ENCODE measurements at places on chromosomes 2 and 18.

- no peak for DNase-seq
Measured at GRCh38 chr2:44360749-44361329, 455 bp downstream of the PREPL start.

GRCh38 chr2:45982096-45982495 is 315.1 kb upstream of the EPAS1 start:
- no peak for DNase-seq

DNA sequence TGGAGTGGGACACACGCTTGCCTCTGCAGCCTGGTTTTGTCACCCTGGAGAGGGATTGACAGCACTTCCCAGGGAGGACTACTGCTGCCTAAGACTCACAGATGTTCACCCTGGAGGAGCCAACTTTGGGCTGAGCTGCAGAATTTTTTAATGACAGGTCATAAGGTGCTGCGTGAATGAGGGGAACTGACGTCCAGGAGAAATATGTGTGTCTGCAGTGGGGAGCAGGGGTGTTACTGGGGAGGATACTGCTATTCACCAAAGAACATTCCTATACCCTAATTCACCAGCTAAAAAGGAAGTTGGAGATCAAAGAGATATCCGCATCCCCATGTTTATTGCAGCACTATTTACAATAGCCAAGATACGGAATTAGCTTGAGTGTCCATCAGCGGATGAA is 144.4 kb downstream of the MGAT5 start:
- no peak for DNase-seq

GRCh38 chr18:48850822-48851598 is 99.8 kb downstream of the SMAD7 start:
- no peak for DNase-seq

GRCh38 chr2:189698020-189698887 is 23.8 kb downstream of the ANKAR start:
- DNase-seq, result peak; percentile 34

DNA sequence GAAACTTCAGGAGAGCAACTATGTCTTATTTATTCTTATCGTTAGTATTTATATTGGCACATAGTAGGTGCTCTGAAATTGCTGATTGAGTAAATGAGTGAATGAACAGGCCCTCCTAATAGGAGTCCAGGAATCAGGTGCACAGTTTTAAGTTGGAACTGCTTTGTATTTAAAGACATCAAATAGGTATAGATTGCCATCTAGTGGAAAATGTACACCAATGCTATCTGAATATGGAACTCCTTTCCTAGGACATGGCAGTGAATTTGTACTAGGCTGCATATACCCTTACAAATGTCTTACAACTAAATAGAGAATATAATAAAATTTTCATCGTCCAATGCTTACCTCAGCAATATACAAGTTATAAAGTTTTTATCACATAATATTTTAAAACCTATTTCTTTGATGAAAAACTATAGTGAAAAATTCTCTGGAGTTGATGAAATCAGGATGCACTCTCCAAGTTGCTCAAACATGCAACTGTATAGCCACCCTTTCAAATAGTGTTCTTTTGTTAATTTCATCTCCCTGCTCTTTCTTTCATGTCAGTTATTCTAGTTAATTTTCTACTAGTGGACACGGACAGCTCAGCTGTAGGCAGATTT is 318.9 kb upstream of the SYT4 start:
- peak; percentile 47 for DNase-seq

- DNase-seq, result no peak
Measured at GRCh38 chr18:44961288-44961995, 280.8 kb downstream of the SETBP1 start.

DNA sequence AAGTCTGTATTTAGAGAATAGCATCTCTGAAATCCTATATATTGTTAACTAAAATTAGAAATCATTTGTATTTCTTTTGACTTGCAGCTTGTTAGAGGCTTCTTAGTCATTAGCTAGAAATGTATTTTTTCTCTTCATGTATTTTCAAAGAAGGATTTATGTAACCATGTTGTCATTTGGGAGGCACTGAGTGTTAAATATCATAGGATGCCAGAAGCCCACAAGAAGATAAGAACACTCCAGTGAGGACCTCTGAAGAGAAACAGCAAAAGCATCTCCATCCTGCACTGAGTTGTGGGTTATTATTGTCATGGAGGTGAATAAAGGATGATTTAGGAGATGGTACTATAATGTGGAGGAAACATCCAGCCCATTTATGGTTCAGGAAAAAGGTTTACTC is 93.5 kb downstream of the UBE2E3 start:
- DNase-seq, result no peak

DNA sequence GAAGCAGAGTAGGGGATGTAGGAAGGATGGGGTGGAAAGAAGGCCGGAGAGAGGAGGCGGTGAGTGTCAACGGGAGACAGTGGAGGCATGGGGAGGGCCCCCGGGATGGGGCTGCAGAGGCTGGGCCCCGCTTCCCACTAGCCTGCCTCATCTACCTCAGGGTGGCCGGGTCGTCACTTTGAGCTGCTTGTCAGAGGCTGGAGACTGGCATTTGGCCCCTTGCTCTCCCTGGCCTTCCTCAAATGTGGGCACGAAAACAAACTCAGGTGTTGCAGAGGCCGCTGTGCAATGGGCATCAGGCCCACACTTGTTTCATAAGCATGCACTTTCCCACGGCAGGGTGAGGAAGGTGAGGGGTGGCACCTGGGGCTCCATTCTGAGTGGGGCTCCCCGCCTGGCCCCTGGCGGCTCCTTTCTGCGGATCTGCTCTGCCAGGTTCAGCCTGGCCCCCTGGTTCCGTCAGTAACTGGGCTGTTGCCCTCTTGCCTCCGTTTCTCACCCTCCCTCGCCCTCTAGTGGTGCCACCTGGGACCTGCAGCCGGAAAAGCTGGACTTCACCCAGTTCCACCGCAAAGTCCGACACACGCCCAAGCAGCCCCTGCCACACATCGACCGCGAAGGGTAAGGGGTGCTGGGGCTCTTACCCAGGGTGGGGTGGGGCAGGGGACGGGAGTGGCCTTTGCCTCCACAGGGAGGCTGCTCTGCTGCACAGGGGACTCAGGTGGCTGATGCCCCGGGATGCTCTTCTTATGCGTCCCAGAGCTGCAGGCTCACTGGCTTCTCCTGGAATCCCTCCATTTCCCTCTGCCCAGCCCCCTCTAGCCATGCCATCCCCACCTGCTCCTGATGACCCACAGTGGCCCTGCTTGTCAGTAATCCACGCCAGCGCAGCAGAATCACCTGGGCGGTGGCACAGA is 125.4 kb downstream of the CTIF start:
- no peak for DNase-seq

- DNase-seq, result peak; percentile 28
Measured at GRCh38 chr2:85504778-85505261, 34.1 kb upstream of the MAT2A start.

GRCh38 chr2:236130349-236130998 is 37.7 kb downstream of the GBX2 start:
- DNase-seq, result no peak

DNA sequence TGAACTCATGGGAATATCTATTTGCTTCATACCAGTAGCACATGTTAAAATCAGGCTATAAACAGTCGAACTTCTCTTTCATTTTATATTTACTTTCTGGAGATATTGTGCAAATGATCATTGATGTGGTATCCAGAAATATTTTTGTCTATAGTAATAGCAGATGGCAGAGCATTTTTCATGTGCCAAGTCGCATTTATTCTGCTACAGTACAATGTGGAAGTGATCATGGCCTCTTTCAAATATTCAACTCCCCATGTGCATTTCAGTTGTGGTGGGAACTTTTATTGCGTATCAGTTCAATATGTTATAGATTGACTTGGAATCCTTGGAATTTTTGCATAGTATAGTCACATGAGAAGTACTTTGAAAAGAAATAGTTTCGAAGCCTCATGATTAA is 57.4 kb downstream of the RHBDD1 start:
- no peak for DNase-seq

GRCh38 chr2:111176867-111177266 is 56.2 kb downstream of the BCL2L11 start:
- DNase-seq, result no peak

- peak; percentile 34 for DNase-seq
Measured at GRCh38 chr18:59056706-59057492, 82.8 kb upstream of the SEC11C start.

- no peak for DNase-seq
Measured at GRCh38 chr2:81206216-81206615, 901.7 kb upstream of the LRRTM1 start.

- DNase-seq, result no peak
Measured at GRCh38 chr2:209441541-209441940, 17.7 kb downstream of the MAP2 start.

- no peak for DNase-seq
Measured at GRCh38 chr2:152063325-152063924, 35.4 kb downstream of the CACNB4 start.

GRCh38 chr18:74316257-74317170 is 875 bp downstream of the C18orf63 start:
- no peak for DNase-seq

DNA sequence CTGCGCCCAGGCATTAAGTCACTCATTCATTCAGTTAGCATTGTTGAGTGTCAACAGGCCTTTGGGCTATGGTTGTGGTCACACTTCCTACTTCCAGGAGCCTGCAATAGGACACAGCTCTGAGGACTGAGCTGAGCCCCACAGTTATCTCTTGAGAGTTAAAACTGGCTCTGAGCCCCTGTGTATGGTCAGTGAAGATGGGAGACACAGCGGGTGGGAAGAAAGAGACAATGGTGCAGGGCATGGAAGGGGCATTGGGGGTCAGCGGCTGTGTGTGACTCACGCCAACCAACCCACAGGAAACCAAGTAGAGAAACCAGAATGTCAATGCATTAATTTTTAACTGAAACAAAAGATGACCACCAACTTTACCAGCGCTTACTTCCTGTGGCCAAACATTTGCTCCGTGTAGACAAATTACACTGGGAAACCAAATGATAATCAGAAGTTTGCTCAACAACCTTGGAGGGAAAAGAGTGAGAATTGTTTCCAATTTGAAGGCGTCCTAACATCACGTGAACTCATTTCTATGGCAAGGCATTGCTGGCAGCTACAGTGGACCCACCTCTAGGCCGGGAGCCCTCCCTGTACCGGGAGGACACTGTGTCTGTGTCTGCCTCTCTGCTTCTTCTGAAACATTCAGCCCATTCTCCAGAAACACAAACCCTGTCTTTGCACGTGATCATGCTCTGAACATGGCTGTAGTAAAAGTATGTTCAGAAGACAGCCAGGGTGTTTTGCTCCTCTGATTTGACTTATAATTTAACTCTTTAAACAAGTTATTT is 212.0 kb upstream of the ID2 start:
- no peak for DNase-seq

GRCh38 chr2:31125918-31126695 is 12.1 kb downstream of the GALNT14 start:
- DNase-seq, result no peak

DNA sequence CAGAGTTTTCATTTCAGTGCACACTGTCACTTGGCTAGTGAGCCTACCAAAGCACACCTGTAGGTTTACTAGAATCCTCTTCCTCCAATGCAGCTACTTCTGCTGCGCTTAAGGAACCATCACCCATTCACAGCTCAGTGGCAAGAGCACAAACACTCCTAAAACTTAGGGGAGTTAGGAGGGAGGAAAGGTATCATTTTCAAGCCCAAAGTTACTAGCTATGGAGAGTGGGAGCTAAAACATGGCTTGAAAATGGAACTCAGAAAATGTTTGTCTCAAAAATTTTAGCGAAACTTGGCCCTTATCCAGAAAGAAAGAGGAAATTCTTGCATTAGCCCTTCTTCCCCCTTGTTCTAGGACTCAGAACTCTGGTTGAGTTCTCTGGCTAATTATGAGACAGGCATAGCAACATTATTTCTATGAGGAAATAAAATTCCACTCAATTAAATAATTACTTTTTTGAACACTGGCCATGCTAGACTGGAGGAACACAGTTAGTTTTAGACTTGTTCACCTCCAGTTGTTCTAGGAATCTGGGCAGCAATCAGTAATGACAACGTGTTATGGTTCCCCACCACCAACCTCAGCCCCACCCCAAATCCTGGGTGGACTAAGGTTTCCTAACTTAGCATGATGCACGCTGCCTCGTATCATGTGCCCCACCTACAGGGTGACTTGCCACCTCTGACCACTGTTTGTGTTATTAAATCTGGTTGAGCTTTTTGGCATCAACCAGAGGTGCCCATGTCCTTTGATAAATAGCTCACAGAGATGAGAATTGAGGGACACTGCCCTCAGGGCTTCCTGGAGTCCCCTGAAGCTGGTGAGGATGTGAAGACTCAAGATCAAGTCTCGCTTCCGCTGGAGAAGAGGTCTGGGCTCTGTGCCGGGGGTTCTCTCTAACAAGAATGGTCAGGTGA is 32.8 kb downstream of the LPIN2 start:
- no peak for DNase-seq

GRCh38 chr2:205020673-205021072 is 475.4 kb downstream of the PARD3B start:
- DNase-seq, result no peak

DNA sequence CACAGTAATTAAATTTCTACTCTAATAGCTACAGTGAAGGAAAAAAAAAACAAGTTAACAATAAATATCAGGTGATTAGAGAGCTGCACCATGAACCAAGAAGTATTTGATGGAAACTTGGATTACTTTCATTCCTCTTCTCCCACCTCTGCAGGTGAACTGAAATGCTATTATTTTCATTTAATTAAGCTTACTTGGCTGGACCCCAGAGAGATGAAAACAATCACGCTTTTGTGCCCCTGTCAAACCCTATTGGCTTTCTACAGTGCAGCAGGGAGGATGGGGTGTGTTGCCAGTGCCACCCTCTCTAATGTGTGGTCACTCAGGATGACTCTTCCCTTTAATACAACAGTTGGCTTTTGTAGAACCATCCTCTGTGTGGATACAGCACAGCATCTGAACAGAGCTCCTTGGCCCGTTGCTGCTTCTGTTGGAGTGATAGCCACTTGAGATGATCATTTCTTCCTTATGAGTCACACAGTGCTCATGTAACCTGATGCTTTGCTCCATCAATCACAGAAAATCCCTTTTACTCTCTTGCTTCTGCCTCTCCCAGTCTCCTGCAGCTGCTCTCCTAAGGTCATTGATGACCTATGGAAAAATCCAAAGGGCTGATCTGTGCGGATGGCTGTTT is 5.5 kb upstream of the ARL4C start:
- DNase-seq, result no peak

DNA sequence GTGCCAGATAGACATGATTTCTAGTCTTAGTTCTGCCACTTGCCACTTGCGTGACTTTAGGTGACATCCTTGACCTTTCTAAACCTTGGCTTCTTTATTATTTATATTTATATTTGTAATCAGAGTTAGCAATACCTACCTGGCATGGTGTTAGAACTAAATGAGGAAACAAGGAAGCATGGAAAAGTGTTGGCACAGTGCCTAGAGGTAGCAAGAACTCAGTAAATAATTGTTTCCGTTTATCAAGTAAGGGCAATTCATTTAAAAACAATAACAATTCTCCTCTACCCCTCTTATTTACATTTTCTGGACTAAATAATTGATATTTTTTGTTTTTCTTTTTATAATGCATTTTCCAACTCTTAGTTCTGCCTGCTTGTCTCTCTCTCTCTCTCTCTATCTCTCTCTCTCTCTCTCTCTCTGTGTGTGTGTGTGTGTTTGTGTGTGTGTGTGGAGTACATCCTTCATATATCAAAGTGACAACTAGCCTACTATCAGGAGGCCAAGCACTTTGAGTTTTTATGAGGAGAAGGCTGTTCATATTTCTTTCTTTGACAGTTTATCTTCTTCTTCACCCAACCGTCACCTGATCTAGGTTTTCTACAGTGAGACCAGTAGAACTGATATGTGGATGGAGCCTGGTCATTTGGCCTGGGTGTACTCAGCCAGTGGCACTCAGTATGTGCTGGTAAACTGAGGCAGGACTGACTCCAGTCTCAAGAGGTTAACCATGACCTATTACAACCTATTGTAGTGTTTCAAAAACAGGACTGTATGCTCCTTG is 134.5 kb downstream of the LRRTM1 start:
- no peak for DNase-seq

All from SK-N-DZ (cell line).